Lower leg skin (tissue), 4 donors: ENCODE measurements at places on chromosomes 5 and 9. TPM values are rescaled to one million over a fixed set of nuclear protein-coding genes. Genes with fewer than 3 reads are reported as not detected.

DNA sequence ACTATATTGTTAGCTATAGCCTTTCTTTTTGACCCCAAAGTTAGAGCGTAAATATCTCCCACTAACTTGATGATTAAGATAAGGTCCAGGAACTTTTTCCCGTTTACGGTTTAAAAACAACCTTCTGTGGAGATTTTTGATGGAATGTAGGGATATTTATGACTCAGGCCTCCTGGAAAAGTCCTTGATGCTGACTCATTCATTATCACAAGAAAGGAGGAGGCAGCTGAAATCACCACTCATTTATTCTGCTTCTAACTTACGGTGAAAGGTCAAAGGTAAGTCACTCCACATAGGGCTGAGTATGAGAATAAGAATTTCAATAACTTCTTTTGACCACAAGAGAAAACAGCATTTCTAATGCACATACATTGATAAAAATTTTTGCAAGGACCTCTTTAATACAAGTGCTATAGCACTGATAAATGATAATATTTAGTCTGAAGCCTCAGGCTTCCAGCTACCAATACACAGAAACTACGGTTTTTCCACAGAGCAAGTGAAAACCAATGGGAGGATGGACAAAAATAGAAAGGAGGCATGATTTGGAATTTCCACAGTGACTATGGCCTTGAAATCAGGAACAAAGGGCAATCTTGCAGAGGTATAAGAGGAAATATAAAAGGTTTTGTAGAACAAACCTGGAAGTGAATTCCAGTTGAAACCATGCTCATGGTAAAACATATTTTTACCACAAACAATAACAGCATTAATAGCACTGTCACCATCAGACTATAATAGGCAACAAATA lies 146.5 kb downstream of the PPP2R2B start:
- no peak for DNase-seq

DNA sequence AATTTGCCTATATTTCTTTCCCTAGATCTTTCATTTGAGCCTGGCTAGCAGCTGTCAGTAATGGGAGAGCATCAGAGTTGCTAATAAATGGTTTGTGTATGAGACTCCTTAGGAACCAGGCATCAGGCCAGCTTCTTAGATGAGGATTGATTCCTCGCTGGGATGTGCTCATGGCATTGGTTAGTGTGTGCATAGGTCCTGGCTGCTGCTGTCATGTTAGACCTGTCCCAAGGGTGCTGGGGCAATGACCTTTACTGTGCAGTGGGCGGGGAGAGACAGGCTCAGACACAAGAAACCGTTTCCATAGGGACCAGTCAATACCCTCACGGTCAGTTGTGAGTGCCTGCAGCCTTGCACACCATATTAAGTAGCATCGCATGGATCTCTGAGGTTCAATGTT lies 112.3 kb upstream of the NR3C1 start:
- no peak for DNase-seq

DNA sequence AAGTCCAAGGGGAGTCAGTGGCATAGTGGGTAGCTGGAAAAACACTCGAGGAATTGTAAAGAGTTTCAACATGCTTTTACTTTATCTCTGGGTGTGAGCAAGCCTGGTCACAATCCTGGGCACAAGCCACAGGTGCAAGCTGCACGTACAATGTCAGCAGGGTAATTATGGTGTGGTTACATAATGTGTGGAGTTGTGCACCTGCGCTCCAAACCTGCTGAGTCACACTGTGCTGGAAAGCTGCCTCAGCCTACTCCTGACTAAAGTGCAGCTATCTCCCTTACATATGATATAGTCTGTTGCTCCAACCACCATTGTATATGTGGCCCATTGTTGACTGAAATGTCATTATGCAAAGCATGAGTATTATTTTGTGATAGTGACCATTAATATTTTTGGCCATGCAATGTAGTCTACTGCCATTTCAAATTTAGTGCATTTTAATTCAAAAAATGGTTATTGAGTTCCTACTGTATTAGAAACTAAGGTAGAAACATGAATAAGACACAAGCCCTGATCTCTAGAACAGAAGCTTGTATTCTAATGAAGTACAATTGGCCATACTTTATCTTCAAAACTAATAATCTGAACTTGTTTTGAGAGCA lies 160.9 kb upstream of the SLC30A5 start:
- no peak for DNase-seq

GRCh38 chr5:72234265-72234700 lies 85.8 kb downstream of the MRPS27 start:
- no peak for DNase-seq

DNA sequence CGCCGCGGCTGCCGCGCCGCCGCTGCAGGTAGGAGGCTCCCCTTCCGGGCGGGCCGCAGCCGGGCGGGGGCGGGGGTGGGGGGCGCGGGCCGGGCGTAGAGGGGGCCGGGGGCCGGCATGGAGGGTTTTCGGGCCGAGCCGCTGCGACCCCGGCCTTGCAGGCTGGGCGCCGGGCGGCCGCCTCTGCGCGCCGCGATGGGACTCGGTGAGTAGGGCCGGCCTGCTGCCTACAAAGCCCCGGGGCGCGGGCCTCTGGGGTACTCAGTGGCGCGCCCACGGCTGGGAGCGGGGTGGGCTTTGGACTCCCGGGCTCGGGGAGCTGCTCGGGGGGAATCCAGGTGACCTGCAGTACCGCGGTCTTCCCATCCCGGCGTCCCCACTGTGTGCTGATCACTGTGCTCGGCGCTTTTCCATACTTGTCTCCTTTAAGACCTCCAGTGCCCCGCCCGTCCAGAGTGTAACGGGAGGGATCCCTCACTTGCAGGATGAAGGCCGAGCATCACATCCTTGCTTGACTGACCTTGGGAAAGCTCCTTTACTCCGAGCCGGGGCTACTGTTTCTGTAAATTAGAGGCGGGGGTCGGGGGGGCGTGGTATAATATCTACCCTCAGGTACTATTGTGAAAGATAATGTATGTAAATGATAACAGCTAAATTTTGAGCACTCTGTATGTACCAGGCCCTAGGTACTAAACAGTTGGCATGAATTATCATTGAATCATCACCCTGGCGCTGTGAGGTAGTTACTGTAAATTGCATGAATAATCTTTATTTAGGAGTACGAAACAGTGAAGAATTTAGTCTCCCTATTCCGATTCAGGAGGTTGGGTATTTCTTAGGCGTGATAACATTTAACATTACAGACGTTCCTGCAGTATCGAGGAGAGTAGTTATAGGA lies 672 bp downstream of the MSANTD3 start:
- peak; percentile 88 for DNase-seq

DNA sequence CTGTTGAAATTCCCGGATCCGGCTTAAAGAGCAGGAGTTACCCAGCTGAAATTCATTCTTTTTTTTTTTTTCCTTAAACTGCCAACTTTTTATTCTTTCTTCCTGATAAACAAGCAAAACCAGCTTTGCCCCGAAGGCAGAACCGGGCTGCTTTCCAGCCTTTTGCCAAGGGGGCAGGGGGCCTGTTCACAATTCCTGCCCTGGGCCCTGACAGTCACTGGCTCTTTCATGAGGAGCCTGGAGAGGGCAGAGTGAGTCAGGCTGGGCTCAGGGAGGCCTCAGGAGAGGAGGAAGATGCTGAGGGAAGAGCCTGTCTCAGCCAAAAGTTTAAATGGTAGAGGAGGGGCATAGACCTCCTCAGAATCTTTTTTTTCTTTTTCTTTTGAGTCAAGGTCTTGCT lies 4.8 kb downstream of the GLIPR2 start:
- DNase-seq, result no peak

DNA sequence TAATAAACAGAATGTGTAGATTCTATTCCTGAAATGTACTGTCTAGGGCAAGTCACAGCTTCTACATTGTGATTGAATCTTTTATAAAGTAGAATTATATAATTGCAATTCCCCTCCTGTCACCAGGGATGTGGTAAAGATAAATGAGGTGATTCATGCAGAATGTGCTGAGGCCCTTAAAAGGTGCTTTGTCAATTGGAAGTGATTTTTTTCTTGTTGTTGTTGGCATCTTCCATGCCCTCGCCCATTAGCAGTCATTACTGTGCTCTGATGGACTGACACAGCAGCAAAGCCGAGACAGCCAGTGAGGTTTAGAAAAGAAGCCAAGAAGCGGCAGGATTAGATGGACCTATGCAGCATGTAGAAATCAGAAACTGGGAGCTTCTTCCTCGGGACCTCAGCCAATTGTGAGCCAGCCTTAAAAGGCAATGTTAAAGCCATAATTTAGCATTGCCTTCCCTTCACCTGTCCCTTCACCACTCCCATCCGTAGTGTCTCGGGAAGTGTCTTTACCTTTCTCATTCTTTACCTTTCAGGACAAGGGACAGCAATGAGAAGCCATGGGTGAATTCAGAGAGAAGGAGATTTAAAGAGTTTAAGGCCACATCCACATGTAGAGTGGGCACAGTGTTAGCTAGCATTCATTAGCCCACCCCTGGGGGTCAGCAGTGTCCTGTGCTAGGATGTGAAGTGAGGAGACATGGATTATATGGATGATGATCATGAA lies 257.8 kb downstream of the PLK2 start:
- no peak for DNase-seq

GRCh38 chr9:97889941-97890887 lies 32.1 kb downstream of the TRMO start:
- no peak for DNase-seq

DNA sequence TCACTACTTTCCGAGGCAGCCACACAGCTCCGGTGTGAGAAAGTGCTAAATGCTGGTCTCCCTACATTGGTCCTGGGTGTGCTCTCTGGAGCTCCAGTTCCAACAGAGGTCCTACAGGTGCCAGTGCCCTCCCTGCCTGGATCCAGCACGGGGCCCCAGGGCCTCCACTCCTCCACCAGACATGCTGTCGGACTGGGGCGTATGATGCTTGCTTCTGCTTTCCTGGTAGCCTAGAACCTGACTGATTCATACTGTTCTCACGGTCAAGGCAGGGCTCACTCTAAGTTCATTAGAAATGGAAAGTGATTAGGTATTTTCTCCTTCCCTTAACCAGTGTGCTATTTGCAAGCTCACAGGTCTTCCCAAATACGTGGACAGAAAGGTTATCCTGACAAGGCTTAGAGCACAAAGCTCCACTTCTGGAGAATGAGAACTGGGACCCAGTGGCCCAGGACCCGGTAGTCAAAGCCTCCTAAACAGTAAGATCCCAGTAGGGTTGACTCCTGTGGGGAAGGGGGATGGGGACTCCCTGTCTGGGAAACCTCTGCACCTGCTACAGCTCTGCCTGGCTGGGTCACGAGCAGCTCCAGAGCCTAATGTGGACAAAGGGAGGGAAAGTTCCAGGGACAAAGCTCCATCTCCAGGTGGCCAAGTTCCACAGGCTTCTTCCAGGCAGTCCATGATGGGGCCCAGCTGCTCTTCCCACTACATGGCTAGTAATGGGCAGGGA lies 98.1 kb downstream of the PAX5 start:
- peak; percentile 50 for DNase-seq

PLPPR1 gene
- total RNA-seq, result not detected

PTPRD gene
- total RNA-seq, result 4.3 TPM

- DNase-seq, result no peak
These were observed 92.1 kb upstream of the FSD1L start for GRCh38 chr9:105355781-105356180.

GRCh38 chr5:112013660-112014059 lies 256.7 kb upstream of the NREP start:
- DNase-seq, result no peak

DNA sequence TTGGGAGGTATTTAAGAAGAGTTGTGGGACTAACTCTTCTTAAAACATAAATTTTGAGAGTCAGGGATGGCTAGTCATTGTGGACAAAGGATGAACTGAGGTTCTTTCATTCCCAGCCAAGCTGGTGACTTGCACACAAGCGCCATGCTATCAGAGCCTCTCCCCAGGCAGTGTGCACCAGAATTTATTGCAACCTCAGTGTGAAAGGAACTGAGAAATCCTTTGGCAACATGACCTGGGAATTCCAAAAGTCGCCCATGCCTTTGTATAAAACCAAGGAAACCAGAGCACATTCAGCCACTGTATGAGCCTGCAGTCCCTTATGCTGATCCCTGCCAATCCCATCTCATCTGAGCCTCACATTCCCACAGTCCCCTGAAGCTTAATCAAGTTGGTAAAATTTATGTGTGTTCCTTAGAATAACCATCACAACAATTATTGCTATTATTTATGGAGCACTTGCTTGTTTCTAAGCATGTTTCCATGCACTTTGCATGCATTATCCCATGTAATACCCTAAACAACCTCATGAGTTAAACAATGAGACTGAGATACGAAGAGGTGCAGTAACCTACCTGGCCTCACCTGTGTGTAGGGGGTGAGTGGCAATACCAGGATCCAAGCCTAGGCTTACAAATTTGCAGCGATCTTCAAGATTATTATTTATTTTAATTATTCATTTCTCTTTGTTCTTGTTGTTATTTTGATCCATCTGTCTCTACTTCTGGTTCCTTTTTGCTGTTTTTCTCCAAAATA lies 116.4 kb downstream of the NTRK2 start:
- no peak for DNase-seq

C5orf52 gene
- total RNA-seq, result not detected

GRCh38 chr5:81630684-81631083 lies 120.2 kb downstream of the SSBP2 start:
- no peak for DNase-seq

DNA sequence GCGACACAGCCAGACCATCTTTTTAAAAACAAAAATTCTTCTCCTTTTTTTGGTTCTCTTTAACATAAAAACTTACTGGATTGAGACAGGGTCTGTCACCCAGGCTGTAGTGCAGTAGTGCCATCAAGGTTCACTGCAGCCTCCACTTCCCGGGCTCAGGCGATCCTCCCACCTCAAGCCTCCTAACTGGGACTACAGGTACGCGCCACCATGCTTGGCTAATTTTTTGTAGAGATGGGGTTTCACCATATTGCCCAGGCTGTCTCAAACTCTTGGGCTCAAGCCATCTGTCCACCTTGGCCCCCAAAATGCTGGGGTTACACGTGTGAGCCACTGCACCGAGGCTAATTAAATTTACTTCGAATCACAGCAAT lies 13.8 kb downstream of the HNRNPK start:
- DNase-seq, result no peak

JAKMIP2 gene
- total RNA-seq, result 0.34 TPM

- DNase-seq, result no peak
These were observed 117.4 kb upstream of the RORB start for GRCh38 chr9:74379718-74380117.

DNA sequence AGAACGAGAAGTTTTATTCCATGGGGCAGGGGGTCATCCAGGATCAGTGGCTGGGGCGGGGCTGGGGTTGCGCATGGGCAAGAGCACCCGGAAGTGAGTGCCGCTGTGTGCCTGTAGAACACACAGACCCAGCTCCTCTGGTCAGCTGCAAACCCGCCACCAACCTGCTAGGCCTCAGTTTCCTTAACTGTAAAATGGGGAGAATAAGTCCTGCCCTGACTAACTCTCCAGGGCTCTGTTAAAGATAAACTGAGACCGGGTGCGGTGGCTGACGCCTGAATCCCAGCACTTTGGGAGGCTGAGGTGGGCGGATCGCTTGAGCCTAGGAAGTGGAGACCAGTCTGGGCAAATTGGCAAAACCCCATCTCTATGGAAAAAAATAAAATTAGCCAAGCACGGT lies 152.2 kb downstream of the GABBR2 start:
- peak; percentile 60 for DNase-seq

- no peak for DNase-seq
These were observed 89.8 kb downstream of the LHX2 start for GRCh38 chr9:124101215-124101968.

- no peak for DNase-seq
These were observed 115.4 kb upstream of the GAS1 start for GRCh38 chr9:87062746-87063145.

GRCh38 chr5:176658817-176659511 lies 11.7 kb downstream of the TSPAN17 start:
- no peak for DNase-seq

PCDHGA3 gene
- total RNA-seq, result 3.5 TPM

BTNL3 gene
- total RNA-seq, result not detected
